ENCODE measurements at places on chromosomes 1 and 21.

DNA sequence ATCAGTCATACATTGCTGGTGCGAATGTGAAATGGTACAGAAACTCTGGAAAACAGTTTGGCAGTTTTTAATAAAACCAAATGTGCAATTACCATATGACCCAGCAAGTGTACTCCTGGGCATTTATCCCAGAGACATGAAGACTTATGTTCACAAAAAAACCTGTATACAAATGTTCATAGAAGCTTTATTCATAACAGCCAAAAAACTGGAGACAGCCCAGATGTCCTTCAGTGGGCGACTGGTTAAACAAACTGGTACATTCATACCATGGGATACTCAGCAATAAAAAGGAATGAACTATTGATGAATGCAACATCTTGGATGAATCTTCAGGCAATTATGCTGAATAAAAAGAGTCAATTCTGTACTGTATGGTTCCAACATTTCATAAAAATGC is 97.8 kb downstream of the DTL start:
- no peak for DNase-seq

DNA sequence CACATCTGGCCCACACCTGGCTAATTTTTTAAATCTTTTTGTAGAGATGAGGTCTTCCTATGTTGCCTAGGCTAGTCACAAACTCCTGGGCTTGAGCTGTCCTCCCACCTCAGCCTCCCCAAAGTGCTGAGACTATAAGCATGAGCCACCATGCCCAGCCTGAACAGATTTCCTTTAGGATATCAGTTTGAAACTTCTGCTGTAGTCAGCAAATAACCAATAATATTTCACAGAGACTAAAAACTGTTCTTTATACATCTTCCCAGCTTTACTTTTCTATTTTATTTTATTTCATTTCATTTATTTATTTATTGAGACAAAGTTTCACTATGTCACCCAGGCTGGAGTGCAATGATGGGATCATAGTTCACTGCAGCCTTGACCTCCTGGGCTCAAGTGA is 29.9 kb upstream of the TEKT2 start:
- no peak for DNase-seq

DNA sequence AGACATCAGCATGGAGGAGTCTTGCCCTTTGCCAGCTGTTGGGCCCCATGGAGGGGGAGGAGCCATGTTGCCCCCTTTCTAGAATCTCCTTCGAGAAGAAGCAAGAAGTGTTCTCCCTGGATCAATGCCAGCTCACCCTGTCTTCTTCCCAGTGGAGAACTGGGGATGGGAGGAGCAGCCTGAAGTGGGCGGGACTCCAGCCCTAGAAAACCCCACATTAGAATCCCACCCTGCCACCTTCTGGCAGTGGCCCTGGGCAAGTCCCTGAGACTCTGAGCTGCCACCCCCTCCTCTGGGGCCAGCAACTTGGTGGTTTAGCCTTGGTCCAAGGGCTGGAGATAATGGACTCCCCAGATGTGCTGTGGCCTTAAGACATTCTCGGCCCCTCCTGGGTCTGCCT is 51.7 kb downstream of the PAX7 start:
- DNase-seq, result no peak

DNA sequence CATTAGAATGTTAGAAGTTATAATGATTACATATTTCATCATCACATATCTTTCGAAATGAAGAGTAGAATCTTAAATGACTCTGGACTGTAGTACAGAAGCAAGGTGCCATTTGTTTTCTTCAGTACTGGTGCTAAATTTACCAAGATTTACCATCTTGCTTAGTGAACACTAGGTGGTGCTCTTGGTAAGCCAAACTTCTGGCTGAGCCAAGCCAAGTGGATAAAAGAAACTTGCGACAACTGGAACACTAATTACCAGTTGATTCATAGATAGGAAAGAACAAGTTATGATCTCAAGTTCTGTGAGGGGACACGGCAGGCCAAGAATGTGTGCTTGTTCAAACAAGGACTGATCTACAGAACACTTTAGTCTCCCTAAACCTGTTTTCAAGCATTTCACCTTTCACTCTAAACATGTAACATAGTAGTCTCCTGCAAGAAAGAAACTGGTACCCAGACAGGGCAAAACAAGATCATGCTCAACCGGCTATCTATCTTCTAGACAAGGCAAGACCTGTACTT is 19.8 kb downstream of the SPRTN start:
- peak; percentile 71 for DNase-seq

GRCh38 chr1:152160576-152160975 is 1.5 kb upstream of the RPTN start:
- DNase-seq, result no peak
